ENCODE measurements at places on chromosomes 12 and 14.

- DNase-seq: no peak
Observed at GRCh38 chr14:85487215-85487614, 42.7 kb upstream of the FLRT2 start.

DNA sequence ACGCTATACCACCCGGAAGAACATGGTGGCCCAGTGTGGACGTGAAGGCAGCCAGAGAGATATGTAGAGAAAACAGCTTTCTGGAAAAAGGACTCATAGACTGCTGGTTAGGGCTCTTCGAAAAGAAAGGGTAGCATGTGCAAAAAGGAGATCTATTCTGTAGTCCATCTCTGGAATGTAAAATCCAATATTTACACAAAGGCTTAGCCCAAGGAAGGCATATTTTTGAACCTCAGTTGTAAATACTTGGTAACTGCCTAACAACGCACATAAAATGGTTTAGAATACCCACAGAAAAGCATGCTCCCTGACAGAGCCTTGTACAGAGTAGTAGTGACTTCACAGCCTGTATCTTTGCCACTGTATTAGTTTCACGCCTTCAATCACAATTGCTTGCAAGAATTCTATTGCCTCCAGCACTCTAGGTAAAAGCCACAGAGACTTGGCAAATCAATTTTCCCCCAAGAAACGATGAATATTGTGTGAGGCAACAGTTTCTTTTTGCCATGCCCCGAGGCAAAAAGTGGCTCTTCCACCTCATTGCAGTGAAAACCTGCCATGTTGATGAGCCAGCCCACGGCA, 59.2 kb downstream of the TRIM9 start:
- DNase-seq: no peak

- no peak for DNase-seq
Observed at GRCh38 chr14:53448682-53449081, 295.6 kb upstream of the DDHD1 start.

DNA sequence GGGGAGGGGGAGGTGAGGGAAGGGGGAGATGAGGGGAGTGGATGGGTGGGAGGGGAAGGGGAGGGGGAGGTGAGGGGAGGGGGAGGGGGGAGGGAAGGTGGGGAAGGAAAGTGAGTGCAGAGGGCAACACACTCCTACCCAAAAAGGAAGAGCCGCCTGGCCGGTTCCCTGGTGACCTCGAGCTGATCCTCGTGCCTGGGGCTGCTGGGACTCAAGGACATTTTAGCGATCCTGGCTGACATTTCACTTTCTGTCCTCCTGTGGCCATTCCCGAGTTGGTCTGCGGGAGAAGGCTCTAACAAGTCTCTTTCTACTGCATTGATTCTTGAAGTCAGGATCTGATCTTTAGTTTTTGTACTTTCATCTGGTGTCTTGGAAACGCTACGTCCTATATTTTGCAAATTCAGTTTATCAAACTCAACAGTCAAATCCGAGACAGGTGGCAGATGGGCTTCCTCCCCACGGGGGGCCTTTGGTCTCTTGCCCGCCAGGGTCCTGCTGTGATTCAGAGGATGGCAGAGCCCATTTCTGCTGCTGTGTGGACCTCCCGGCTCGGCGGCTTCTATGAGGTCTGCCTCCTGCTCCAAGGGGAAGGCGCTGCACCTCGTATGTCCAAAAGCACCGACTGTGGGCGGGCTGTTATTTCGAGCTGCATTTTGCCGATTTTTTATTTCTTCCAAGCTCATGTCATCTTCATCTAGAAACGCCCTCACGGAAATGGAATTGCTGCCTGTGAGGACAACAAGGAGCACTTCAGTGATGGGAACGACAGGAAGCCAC, 19.1 kb downstream of the PGAM5 start:
- no peak for DNase-seq

DNA sequence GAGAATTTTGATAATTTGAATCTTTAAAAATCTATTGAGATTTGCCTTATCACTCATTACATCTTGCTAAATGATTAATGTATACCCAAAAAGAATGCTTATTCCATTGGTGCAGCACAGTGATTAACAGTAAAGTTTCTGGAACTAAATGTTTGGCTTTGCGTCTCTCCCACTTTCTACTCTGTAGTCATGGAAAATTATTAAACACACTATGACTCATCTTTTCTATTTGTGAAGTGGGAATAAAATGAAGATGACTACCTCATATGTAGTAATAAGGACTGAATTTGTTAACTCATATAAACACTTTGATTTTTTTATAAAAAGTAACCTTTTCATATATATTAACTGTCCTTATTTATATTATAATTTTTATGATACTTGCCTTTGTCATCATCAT, 118.1 kb downstream of the RERGL start:
- no peak for DNase-seq

DNA sequence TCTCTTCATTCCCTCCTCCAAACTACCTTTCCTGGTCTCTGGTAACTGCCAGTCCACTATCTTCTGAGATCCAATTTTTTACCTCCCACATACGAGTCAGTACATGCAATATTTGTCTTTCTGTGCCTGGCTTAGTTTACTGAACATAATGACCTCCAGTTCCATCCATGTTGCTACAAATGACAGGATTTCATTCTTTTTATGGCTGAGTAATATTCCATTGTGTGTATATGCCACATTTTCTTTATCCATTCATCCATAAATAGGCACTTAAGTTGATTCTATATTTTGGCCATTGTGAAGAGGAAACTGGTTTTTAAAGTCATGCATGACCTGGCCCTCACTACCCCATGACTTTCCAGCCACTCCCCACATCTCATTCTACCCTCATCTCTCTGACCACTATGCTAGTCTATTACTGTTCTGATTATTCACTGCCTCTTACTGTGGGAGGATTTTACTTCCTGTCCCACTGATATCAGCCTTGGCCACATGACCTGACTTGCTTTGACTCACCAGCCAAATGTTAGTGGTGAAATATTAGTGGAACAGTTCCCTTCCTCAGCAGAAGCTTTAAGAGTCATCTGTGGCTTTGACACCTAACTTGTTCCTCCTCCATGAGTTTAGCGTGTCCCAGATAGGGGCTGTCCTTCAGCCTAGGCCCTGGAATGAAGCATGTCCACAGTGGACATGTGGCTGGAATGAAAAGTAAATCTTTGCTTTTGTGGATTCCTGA, 52.2 kb downstream of the GOLGA5 start:
- DNase-seq: no peak

- no peak for DNase-seq
Observed at GRCh38 chr12:125346362-125346761, 281.1 kb downstream of the AACS start.

DNA sequence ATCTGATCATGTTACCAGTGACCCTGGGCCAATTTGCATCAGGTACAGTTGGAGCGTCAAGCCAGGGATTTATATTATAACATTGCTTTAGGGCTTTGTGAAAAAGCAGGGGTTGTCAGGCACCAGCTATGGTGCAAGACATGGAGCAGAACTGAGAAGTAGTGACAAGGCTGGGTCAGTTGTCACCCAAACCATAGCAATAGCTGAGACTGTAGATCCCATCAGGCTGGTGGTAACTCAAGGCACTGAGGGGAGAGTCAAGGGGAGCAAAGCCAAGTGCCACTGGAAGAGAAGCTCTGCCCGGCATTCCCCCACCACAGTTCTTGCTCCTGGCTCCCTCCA, 16.9 kb downstream of the BCL2L14 start:
- no peak for DNase-seq

DNA sequence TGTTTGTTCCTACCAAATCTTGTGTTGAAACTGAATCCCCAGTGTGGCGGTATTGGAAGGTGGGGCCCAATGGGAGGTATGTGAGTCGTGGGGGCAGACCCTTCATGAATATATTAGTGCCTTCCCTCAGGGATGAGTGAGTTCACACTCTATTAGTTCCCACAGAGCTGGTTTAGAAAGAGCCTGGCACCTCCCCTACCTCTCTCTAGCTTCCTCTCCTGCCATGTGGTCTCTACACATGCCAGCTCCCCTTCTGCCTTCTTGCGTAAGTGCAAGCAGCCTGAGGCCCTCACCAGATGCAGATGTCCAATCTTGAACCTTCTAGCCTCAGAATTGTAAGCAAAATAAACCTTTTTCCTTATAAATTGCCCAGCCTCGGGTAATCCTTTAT, 105.8 kb downstream of the SPTSSA start:
- no peak for DNase-seq

- DNase-seq: no peak
Observed at GRCh38 chr12:52171950-52172512, 19.8 kb downstream of the KRT80 start.

- DNase-seq: no peak
Observed at GRCh38 chr14:101196795-101197590, 293.5 kb upstream of the RTL1 start.

DNA sequence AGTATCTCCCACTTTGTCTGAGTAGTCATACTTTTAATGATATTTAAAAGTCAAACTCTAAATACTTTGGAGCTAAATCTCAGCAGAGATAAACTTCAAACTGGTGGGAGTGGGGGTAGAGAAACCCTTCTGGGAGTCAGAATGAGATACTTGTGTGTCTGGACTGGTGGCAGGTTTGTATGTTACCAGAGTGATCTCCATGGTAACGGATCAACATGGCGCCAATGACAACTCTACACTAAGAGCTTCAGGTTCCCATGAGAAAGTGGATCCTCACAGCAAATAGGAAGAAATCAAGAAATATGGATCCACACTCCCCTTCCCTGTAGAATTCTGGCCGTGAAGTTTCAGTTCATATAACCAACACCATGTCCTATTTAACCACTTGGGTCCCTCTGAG, 121.9 kb downstream of the ETV6 start:
- DNase-seq: no peak

- no peak for DNase-seq
Observed at GRCh38 chr14:67068251-67068650, 121.0 kb upstream of the GARIN2 start.

DNA sequence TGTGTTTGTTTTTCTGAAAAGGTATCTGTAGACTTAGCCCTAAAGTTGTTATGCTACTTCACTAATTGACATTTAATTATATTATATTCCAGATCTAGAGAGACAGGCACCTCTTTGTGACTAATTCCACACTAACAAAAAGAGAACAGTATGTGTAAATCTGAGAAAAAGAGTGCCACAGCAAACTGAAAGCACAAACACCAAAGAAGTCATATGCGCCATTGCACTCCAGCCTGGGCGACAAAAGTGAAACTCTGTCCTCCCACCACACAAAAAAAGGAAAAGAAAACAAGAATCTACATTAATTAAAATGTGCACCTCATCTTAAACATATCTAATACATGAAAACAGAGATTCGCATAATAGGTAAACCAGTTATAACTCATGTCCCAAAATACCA, 4.4 kb upstream of the CSRNP2 start:
- no peak for DNase-seq

- DNase-seq: no peak
Observed at GRCh38 chr12:53276511-53276910, 8.4 kb downstream of the ESPL1 start.

DNA sequence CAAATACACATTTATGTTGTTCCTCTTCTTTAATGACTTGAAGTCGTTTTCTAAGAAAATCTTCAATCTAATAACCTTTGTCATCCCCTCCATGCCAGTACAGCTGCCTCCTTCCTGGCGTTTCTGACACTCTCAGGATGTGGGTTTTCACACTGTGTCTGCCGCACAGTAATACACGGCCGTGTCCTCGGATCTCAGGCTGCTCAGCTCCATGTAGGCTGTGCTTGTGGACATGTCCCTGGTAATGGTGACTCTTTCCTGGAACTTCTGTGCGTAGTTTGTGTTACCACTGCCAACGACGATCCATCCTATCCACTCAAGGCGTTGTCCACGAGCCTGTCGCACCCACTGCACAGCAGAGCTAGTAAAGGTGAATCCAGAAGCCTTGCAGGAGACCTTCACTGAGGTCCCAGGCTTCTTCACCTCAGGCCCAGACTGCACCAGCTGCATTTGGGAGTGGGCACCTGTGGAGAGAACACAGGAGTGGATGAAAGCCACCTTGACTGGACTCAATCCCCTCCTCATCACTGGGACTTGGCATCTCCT, 1095.9 kb downstream of the TMEM121 start:
- no peak for DNase-seq

- no peak for DNase-seq
Observed at GRCh38 chr12:26691234-26691970, 141.6 kb downstream of the ITPR2 start.

DNA sequence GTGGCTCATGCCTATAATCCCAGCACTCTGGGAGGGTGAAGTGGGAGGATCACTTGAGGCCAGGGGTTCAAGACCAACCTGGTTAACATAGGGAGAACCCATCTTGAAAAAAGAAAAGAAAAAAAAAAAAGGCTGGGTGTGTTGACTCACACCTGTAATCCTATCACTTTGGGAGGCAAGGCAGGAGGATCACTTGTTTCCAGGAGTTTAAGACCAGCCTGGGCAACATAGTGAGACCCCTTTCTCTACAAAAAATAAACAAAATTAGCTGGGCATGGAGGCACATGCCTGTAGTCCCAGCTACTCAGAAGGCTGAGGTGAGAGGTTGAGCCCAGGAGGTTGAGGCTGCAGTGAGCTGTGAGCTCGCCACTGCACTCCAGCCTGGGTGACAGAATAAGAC, 23.0 kb upstream of the LRP1-AS start:
- DNase-seq: no peak

GRCh38 chr12:93921521-93921920, 226.9 kb upstream of the PLXNC1 start:
- no peak for DNase-seq

GRCh38 chr12:130146176-130146931, 15.9 kb upstream of the FZD10 start:
- DNase-seq: no peak

GRCh38 chr14:69008421-69008884, 29.4 kb upstream of the ACTN1 start:
- no peak for DNase-seq

DNA sequence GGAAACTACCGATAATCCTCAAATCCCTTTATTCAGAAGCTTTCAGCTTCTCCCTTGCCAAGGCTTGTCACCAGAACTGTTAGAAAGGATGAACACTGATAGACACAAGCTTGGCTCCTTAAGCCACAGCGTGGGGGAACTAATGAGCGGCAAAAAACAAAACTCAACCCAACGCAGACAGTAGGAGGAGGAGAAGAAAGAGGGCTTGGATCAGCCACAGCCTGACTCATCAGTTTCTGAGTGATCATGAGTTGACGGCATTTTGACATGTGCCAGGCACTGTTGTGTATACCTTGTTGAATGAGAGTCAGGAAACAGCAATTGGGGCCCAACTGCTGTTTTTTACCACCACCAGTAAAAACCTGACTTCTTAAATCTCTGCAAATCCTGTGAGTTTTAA, 23.7 kb downstream of the PLXNC1 start:
- DNase-seq: no peak

- no peak for DNase-seq
Observed at GRCh38 chr14:58571769-58572472, 65.8 kb upstream of the DACT1 start.

GRCh38 chr12:1539135-1539534, 55.2 kb downstream of the FBXL14 start:
- no peak for DNase-seq

Data from stimulated activated CD4-positive, alpha-beta T cell treated with anti-CD3 and anti-CD28 coated beads, Interleukin-1b, Interleukin-23, amount 100 ng/mL, for 1 hour (primary cell).